Small intestine (tissue), 16 donors: ENCODE measurements at places on chromosomes 13 and 19.
A peak's percentile ranks its signal among the peaks of the same experiment; 100 is the strongest.

DNA sequence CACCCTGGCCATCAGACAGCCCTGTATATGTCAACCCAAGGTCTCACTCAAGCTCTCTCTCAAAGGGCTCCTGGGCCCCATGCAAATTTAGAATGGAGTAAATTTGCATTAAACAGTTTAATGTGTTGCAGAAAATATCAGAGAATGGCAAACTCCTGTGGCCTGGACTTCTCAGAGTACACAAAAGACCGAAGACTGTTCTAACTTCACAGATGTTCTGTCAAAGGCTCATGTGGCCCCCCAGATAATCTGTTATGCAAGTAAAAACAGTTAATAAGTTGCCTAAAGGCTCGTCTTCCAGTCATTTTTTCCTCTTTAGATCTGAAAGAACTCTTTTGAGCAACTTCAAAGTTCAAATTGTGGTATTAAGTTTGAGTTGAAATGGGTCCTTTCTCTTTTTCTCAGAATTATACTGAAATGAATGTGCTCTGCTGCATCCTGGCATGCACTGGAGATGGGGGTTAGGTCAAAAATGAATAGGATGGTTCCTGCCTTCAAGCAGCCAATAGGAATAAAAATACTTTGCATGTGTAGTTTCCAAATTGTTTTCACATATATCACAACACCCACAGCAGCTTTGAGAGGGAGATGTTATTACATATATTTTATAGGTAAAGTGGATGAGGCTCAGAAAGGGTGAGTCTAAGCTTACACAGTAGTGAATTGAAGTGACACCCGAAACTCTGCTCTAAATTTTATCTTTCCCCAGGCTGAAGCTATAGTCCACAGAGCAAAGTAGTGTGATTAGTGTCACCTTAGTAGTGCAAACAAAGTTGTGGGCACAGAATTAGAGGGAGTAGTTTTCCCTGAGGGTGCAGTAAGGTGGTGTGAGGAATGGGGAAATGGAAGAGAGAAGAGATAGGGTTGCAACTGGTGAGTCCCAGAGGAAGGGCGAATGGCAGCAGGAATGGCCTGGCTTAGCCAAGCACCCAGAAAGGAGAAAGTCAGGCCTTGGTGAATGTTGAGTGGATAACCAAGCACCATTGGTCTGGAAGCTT, 205.0 kb upstream of the RFC3 start:
- DNase-seq = no peak

- DNase-seq = no peak
Observed at GRCh38 chr13:49517461-49517860, 21.7 kb downstream of the PHF11 start.

DNA sequence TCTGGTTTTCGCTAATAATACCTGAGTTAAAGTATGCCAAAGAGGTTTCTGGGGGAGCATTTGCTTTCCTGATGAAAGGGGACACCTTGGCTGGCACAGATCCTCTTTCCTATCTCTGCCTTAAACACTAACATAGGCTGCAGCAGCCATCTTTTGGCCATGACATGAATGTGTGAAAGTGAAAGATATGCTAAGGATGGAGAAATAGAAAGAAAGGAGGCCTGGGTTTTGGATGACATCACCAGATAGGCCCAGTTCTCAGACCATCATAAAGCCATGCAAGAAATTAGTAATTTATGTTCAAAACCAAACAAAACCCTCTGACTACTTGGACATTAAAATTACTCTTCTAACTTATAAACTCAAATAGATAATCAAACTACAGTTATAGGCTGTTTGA, 279.7 kb downstream of the COG6 start:
- no peak for DNase-seq

- peak; percentile 99 for DNase-seq
Observed at GRCh38 chr19:9309139-9309973, at the start of gene ZNF699. Gene ZNF699 (minus strand): TSS chr19:9309838. CDS start chr19:9305119, 4,719 bp downstream.

DNA sequence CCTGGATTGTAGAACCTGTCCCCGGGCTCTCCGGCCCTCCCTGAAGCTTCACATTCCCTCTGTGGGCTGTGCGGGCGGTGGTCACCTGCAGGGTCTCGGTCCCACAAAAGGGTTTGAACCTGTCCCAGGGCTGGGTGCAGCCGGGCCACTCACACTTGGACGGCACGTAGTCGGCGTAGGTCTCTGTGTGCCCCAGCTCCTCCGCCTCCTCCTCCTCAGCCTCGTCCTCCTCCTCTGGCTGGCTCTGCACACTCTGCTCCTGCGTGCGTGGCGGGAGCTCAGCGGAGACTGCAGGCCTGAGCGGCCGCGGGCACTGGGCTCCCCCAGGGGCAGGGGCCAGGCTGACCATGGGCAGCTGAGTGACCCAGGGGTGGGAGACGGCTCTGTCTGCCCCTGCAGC, 19.6 kb downstream of the GPX4 start:
- no peak for DNase-seq

- DNase-seq = no peak
Observed at GRCh38 chr19:13152356-13152973, 2.3 kb downstream of the IER2 start.

DNA sequence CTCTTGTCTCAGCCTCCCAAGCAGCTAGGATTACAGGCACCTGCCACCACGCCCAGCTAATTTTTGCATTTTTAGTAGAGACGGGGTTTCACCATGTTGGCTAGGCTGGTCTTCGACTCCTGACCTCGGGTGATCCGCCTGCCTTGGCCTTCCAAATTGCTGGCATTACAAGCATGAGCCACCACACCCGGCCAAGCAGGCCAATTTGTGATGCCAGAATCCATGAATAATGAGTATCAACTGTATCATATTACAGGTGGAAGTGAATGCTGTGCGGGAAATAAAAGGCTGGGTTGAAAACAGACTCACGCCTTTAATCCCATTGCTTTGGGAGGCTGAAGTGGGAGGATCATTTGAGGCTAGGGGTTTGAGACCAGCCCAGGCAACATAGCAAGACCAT, 3.6 kb upstream of the NFILZ start:
- DNase-seq = no peak

GRCh38 chr13:47747901-47748300, 253.2 kb downstream of the SUCLA2 start:
- no peak for DNase-seq

GRCh38 chr19:50977626-50978025, 6.1 kb downstream of the KLK7 start:
- DNase-seq = no peak

DNA sequence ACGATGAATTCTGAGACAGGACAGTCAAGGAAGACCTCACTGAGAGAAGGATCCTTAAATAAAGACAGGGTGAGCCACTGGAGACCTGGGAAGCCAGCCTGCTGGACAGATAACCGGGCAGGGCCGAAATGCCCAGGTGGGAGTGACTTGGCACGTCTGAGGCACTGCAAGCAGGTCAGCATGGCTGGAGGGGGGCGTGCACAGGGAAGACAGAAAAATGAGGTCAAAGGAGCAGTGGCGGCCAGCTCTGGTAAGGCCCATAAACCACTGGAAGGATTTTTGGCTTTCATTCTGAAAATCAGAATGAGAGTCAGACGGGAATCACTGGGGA, 5.8 kb upstream of the ATP1A3 start:
- no peak for DNase-seq

GRCh38 chr19:13044231-13044836, 49.1 kb downstream of the NFIX start:
- no peak for DNase-seq

GRCh38 chr19:17205237-17206140, 9.7 kb upstream of the USE1 start:
- DNase-seq = peak; percentile 72

DNA sequence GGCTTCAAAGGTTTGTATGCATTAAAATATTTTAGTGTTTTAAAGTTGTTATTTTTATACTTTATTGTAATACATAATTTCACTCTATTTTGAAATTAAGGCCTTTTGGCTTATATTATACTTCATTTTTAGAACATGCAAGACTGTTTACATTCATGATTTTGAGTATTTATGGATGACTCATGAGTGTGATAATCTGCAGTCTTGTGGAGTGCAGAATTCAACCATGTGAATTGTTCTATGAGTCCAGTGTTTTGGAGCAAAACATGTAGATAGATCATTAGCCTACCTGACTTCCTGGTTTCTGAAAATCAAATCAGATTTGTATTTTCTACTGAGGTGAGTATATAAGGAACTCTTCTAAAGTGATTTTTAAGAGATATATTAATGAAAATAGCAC, 241.8 kb downstream of the PCCA start:
- DNase-seq = no peak

GRCh38 chr13:37442996-37443395, 155.6 kb downstream of the POSTN start:
- DNase-seq = no peak

DNA sequence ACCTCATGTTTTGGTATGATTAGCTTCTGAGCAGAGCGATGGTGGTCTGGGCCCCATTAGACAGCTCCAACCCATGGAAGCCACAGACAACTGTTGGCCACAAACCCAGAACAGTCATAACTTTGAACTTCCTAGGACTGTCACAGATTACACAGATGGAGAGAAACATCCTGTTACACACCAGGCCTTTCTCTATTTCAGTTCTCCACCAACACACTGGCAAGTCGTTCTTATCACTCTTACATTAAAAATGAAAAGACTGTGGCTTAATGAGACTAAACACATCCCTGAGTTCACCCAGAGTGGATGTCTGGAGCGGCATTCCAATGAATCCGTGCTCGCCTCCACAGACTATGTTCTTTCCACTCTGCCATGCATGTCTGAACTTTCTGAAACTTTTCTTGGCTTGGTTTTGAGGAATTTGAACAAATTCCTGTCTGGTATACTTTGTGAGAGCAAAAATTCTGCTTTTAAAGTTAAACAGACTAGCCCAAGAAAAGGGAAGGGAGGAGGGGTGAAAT, 109.1 kb downstream of the NALCN start:
- no peak for DNase-seq

GRCh38 chr13:95734124-95734523, 57.2 kb downstream of the DNAJC3 start:
- no peak for DNase-seq

DNA sequence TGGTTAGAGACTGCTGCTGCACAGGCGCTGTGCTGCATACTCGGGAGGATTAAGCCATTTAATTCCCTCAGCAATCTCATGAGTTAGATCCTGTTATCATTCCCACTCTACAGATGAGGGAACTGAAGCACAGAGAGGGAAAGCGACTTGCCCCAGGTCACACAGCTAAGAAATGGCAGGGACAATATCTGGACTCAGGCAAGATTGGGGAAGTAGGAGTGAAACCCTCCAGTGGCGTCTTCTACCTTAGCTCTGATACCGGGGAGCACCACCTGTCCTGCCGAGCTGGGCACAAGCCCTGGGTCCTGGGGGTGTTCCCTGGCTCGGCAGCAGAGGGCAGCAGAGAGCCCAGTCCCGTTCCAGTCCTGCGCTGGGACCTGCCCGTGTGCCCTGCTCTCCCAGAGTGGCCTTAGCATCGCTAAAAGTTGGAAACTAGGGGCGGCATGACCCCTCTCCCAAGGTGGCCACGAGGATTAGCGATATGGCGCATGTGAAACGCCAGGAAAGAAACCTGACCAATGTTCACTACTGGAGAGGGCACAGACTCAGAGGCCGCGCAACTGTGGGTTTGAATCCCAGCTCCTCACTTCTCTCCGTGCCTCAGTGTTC, 20.5 kb downstream of the CYTH2 start:
- peak; percentile 82 for DNase-seq

- no peak for DNase-seq
Observed at GRCh38 chr13:71939186-71939585, 72.2 kb upstream of the DACH1 start.

DNA sequence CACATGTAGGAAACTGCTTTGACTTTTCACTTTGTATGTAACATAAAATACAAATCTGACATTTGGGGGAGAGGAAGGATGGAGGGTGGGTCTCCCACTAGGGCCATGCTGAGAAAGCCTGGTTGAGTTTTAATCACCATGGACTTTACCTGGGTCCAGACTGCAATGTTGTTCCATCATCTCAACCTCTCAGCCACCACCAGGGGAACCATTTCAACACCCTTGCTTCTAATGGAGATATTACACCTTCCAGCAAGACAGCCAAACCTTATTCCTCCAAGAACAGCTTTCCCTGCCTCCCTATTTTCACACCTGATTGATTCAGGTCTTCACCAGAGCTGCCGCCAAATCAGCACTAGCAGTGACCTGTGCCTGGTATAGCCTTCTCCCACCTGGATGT, 56.0 kb downstream of the ZAR1L start:
- peak; percentile 34 for DNase-seq

- DNase-seq = no peak
Observed at GRCh38 chr19:21328406-21328805, 804 bp downstream of the ZNF708 start.

GRCh38 chr19:19547674-19548336, 9.7 kb downstream of the CILP2 start:
- DNase-seq = no peak

GRCh38 chr13:50527612-50528509, 315.6 kb downstream of the DLEU7 start:
- no peak for DNase-seq

GRCh38 chr13:67107979-67108378, 122.2 kb downstream of the PCDH9 start:
- no peak for DNase-seq

GRCh38 chr19:42287017-42287826, 14.7 kb upstream of the PRR19 start:
- no peak for DNase-seq

- no peak for DNase-seq
Observed at GRCh38 chr19:5152013-5152763, 183.3 kb downstream of the KDM4B start.

DNA sequence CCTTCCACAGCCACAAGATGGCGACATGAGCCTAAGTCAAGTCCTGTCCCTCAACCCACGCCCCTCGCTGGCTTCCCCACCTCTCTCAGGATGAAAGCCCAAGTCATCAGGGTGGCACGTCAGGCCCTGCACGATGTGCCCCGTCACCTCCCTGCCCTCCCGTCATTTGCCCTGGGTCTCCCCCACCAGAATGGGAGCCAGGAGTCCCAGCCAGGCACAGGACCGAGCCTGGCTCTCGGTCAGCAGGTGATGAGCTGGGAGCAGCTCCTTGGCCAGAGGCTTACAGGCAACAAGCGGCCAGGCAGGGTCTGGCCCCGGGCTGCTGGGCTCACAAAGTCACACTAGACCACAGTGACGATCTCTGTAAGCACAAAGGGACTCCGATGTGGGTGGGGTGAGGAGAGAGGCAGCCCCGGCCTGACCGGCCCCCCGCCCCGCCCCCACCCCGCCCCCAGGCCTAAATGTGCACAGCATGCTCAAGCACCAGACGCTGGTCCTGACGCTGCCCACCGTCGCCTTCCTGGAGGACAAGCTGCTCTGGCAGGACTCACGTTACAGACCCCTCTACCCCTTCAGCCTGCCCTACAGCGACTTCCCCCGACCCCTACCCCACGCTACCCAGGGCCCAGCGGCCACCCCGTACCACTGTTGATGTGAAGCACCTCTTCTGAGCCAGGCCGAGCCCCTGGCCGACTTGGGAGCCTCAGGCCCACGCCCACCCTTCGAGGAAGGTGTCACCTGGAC, 7.3 kb downstream of the MRPL4 start:
- peak; percentile 89 for DNase-seq

DNA sequence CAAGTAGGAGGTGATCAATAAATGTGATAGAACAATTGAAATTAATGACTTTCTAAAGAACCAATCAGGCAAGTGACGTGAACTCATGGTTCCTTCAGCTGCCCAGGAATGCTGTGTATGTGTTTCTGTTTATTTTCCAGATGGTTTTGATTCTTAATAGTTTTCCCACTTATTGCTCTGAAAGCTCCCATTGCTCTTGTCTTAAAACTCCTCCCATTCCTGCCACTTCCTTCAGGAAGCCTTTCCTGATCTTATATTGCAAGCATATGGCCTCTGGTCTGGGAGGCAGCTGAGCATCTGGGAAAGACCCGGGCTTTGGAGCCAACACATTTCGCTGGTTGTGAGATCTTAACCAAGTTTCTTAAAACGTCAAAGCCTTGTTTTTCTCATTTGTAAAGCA, 17.1 kb upstream of the LATS2 start:
- no peak for DNase-seq
